Cortex of kidney (tissue), 1 donor: ENCODE measurements at places on chromosomes 12 and 14.

- DNase-seq: no peak
Observed at GRCh38 chr14:64504310-64504896, at the start of gene ZBTB1. Gene ZBTB1, plus strand, starts transcription at chr14:64504770. Its CDS starts 16,735 bp downstream, at chr14:64521505.

DNA sequence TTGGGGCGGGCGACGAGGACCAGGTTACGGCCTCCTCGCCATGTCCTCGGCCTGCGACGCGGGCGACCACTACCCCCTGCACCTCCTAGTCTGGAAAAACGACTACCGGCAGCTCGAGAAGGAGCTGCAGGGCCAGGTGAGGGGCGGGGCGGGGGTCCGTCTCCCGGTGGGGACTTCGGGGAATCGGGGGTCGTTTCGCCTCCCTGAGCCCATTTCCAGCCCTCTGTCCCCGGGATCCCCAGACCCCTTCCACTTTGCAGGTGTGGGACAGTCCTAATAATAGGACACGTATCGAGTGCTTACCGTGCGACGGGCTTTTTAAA is 380 bp downstream of the ANKRD13A start:
- DNase-seq: no peak

DNA sequence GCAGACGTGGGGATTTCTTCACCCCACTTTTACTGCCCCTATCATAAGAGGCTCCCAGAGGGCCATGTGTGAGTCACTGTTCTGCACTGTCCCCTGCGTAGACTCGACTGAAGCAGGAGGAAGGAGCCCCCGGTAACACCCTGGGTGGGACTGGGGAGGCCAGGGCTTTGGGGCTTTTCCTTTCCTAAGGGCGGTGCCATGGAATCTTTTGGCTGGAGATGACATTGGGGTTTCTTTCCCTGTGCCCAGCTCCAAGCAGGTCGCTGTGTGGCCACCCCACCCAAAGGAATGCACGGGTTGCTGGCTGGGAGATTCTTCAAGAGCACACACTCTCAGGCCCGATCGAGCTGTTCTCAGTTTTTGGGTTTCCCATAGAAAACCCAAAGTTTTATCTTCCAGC is 62.3 kb upstream of the RIN3 start:
- DNase-seq: no peak

GRCh38 chr14:37721976-37722659 is 126.7 kb downstream of the TTC6 start:
- no peak for DNase-seq

GRCh38 chr14:21917699-21918436 is 244.2 kb upstream of the OR4E1 start:
- DNase-seq: no peak

GRCh38 chr14:100599981-100600380 is 12.8 kb upstream of the BEGAIN start:
- no peak for DNase-seq

GRCh38 chr12:107402041-107403022 is 283.3 kb upstream of the PWP1 start:
- DNase-seq: no peak

- no peak for DNase-seq
Observed at GRCh38 chr14:22472935-22473854, 115.8 kb downstream of the DAD1 start.

DNA sequence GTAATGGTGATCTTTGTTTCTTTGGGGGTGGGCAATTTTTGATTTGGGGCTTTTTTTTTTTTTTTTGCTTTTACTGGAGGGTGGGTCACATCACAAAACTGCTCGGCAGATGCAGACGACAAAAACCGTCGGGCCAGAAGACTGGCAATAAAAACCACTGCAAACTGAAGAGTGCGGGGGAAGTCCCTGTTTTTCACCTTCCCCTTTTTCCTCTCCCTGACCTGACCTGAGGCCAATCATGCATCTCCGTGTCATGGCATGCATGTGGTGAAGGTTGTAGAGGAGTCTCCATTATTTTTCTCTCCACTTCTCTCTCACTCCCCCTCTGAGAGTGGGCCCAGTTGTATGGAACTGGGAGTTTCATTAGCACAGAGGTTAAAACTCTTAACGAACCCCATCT is 57.5 kb downstream of the AP5M1 start:
- DNase-seq: no peak

DNA sequence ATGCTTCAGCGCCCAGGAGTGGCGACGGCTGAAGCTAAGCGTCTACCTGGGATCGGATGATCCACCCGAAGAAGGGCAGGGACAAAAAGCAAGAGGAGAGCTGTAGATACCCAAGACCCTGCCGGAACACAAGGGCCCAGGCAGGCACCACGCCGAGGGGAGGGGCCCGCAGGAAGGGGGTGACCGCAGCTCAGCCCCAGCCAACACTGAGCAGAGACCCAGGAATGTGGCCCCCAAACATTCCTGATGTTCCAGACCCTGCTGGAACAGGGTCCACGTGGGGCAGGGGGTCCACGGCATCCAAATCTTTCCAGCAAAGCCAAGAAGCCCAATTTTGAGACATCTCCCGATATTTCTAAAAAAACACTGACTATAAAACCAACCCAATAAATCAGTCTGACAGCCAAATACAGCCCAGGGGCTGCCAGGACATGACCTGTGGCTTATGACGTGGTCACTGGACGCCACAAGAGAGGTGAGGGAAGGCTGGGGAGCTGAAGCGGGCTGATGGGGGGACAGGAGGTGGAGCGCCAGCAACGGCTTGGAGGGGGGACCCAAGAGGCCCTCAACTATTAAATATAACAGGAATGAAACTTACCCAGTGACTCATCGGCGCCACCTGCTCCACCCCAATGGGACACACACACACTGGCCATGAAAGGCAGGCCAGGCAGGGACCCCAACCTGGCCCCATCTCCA is 58.9 kb downstream of the NCOR2 start:
- no peak for DNase-seq

GRCh38 chr14:103718572-103718971 is 3.0 kb downstream of the ZFYVE21 start:
- no peak for DNase-seq

DNA sequence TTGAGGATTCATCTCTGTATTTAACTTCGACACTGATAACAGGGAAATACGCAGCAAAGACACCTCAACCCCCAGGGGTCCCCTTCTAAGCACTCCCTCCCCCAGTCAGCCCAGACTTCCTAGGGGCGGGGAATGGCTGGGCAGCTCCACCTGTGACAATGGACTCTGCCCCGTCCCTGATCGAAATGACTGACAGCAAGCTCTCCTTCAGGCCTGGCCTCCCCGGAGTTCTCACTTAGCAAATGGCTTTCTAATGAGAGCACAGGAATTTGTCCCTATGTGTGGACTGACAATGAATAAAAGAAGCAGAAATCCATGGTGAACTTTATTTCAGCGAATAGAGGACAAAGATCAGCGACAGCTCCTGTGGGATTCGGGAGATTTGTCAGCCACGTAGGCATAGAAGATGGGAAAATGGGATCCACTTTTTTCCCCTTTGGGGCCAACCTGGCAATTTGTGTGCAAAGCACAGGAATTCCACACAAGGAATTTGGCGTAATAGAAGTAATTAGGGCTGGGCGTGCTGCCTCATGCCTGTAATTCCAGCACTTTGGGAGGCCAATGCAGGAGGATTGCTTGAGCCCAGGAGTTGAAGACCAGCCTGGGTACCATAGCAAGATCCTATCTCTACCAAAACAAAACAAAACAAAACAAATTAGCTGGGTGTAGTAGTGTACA is 63.8 kb downstream of the TNFAIP2 start:
- DNase-seq: no peak

GRCh38 chr14:60482743-60483142 is 3.1 kb downstream of the C14orf39 start:
- no peak for DNase-seq
